Neural progenitor cell (in vitro differentiated cells): ENCODE measurements at places on chromosomes 7 and 10. TPM values are rescaled to one million over a fixed set of nuclear protein-coding genes. Genes with fewer than 3 reads are reported as not detected.

DNA sequence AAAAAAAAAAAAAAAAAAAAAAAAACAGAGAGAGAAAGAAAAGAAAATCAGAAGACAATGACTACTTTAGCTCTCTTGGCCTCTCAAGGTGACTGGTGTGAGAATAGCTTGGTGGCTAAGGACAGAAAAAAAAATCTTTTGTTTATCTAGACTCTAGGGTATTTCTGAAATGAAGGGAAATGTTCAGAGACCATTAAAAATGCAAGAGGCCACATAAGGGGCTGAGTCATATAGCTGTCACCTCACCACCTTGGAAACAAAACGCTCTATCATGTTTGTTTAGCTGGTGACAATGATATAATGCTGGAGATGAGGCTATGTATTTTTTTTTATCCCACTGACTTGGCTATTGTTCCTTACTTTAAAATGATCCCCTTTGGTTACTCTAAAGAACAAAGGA lies 287.0 kb upstream of the CDC14C start:
- no peaks in the 10 kb centered on the region for H3K4me1 ChIP-seq
- no peak overlapping the region for H3K4me3 ChIP-seq
- no peak for DNase-seq
- no peaks in the 10 kb centered on the region for H3K27me3 ChIP-seq
- no peaks in the 10 kb centered on the region for H3K36me3 ChIP-seq
- H3K27ac ChIP-seq: no peak overlapping the region

GRCh38 chr7:32929430-32930143 lies 27.7 kb upstream of the FKBP9 start:
- DNase-seq: no peak
- H3K27me3 ChIP-seq: peaks cover 69% of the 10 kb centered on the region
- no peak overlapping the region for H3K4me3 ChIP-seq
- no peaks in the 10 kb centered on the region for H3K36me3 ChIP-seq
- H3K4me1 ChIP-seq: no peaks in the 10 kb centered on the region

GRCh38 chr10:72323771-72324191 lies 30.9 kb downstream of the DNAJB12 start:
- no peak for DNase-seq
- peaks cover 31% of the 10 kb centered on the region for H3K4me1 ChIP-seq
- H3K27ac ChIP-seq: no peak overlapping the region
- peaks cover 8% of the 10 kb centered on the region for H3K27me3 ChIP-seq
- H3K4me3 ChIP-seq: no peak overlapping the region

DNA sequence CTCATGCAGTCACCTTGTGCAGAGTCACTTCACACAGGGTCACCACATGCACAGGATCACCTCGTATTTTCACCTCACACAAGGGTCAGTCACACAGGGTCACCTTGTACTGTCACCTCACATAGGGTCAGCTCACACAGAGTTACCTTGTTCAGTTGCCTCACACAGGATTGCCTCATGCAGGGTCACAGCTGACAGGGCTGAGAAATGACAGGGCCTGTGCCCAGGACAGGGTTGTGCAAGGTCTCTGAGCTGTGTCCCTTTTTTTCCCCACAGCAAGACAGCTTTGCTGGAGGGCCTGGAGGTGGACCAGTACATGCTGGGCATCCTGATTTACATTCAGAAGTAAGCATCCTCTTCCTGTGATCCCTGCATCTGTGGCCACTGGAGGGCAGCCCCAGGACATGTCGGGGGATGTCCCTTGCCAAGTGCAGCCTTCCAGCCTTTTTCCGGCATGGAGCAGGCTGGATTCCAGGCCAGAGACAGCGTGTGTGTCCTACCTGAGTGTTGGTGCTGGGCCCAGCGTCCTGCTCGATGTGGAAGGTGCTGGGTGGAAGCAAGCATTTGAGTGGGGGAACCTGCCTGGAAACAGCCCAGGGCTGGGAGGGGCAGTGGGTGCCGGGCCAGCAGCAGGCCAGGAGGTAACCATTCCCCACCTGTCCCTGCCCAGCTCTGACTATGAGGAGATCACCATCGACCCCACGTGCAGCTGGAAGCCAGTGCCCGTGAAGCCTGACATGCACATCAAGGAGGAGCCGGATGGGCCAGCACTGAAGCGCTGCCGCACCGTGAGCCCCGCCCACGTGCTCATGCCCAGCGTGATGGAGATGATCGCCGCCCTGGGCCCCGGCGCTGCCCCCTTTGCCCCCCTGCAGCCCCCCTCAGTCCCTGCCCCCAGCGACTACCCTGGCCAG lies 16.3 kb downstream of the ZMIZ2 start:
- peaks cover 21% of the 10 kb centered on the region for H3K4me1 ChIP-seq
- no peak overlapping the region for H3K27ac ChIP-seq
- H3K4me3 ChIP-seq: no peak overlapping the region
- DNase-seq: no peak

DNA sequence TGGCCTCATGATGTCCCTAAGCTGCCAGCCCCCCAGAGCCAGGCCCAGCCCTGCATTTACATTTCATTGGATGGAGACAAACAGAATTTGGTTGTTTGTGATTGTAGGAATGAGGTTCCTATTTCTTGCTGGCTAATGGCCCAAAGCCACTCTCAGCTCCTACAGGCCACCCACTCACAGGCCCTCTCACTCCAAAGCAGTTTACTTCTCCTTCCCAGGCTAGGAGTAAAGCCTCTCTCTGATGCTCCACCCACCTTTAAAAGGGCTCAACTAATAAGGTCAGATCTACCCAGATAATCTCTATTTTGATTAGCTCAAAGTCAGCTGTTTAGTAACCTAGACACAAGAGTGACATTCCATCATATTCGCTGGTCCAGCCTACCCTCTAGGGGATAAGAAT lies 11.2 kb upstream of the CUZD1 start:
- no peak for DNase-seq
- H3K4me3 ChIP-seq: no peak overlapping the region
- no peaks in the 10 kb centered on the region for H3K36me3 ChIP-seq
- H3K4me1 ChIP-seq: no peaks in the 10 kb centered on the region
- no peaks in the 10 kb centered on the region for H3K27me3 ChIP-seq

DNA sequence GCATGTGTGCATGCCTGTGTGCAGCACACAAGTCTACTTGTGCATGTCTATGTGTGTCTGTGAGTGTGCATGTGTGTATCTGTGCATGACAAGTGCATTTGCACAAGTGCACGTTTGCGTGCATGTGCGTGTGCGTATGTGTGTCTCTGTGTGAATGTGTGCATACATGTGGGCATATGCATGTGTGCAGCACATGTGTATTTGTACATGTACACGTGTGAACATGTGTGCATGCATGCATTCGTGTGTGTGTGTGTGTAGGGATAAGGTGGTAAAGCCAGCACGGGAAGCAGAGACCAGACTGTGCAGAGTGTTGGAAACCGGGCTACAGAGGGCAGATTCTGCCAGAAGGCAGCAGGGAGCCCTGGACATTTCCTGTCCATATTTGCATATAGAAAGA lies 35.9 kb upstream of the GNA12 start:
- DNase-seq: no peak
- H3K27me3 ChIP-seq: no peaks in the 10 kb centered on the region
- no peak overlapping the region for H3K4me3 ChIP-seq
- H3K36me3 ChIP-seq: no peaks in the 10 kb centered on the region

DNA sequence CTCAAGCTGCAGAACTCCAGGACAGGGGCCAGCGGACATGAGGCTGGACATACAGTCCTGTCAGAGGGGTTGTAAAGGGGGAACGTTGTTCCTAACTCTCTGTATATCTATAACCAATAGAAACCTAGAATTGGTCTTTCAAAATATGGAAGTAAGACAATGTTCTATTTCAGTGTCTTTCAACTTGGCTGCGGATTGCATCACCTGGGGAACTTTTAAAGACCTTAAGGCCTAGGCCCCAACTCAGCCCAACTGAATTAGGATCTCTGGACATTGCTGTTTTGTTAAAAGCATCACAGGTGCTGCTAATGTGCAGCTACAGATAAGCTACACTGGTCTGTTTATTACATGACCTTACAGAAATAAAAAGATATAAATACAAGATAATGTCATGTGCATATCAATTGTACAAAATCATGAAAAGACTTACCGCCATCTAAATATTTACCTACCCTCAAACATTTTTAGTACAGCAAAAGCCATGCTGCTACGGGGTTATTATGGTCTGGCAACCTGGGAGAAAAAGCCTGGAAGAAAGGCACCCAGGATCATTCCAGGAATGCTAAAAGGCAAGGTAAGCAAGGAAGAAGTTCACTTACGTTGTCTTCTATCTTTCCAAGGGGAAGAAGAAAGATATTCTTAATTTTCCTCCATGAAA lies 169.1 kb downstream of the RAPGEF5 start:
- no peaks in the 10 kb centered on the region for H3K36me3 ChIP-seq
- peaks cover 43% of the 10 kb centered on the region for H3K4me1 ChIP-seq
- H3K4me3 ChIP-seq: no peak overlapping the region

GRCh38 chr7:47574482-47575329 lies 7.2 kb downstream of the TNS3 start:
- H3K4me1 ChIP-seq: peaks cover 4% of the 10 kb centered on the region
- DNase-seq: no peak
- no peak overlapping the region for H3K27ac ChIP-seq
- H3K36me3 ChIP-seq: no peaks in the 10 kb centered on the region

- no peaks in the 10 kb centered on the region for H3K4me1 ChIP-seq
- no peak overlapping the region for H3K27ac ChIP-seq
- no peak for DNase-seq
- H3K27me3 ChIP-seq: peaks cover 26% of the 10 kb centered on the region
Measured at GRCh38 chr7:32360127-32360526, 130.1 kb downstream of the LSM5 start.

DNA sequence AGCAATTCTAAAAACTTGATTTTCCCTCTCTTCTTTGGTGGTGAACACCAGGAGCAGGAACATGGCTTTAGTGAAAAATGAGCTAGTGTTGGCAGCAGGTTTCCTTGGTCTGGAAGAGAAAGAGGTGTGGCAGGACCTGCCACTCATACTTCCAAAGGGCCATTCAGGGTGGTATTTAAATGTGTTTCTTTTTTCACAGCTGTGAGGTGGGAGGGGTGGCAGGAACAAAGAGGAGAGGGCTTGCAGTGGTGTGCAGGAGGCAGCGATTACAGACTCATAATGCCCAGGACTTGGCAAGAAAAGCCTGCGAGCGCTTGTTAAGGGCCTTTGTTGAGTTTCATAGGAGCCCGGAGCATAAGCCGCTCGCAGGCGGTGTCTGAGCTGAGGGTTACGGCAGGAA lies 36.8 kb downstream of the WIPF3 start:
- peak; percentile 89 for DNase-seq
- H3K4me1 ChIP-seq: peaks cover 46% of the 10 kb centered on the region
- H3K27ac ChIP-seq: peak overlapping the region; percentile 47
- peak overlapping the region; percentile 5 for H3K4me3 ChIP-seq
- H3K36me3 ChIP-seq: no peaks in the 10 kb centered on the region

- H3K4me1 ChIP-seq: peaks cover 17% of the 10 kb centered on the region
- H3K27me3 ChIP-seq: no peaks in the 10 kb centered on the region
- no peak overlapping the region for H3K27ac ChIP-seq
- DNase-seq: peak; percentile 30
- no peaks in the 10 kb centered on the region for H3K36me3 ChIP-seq
Measured at GRCh38 chr7:11507929-11508328, 324.1 kb downstream of the THSD7A start.

- no peaks in the 10 kb centered on the region for H3K27me3 ChIP-seq
- peaks cover 7% of the 10 kb centered on the region for H3K4me1 ChIP-seq
- H3K36me3 ChIP-seq: no peaks in the 10 kb centered on the region
- no peak for DNase-seq
- no peak overlapping the region for H3K27ac ChIP-seq
- no peak overlapping the region for H3K4me3 ChIP-seq
Measured at GRCh38 chr10:133187091-133187905, 27.3 kb downstream of the KNDC1 start.

DNA sequence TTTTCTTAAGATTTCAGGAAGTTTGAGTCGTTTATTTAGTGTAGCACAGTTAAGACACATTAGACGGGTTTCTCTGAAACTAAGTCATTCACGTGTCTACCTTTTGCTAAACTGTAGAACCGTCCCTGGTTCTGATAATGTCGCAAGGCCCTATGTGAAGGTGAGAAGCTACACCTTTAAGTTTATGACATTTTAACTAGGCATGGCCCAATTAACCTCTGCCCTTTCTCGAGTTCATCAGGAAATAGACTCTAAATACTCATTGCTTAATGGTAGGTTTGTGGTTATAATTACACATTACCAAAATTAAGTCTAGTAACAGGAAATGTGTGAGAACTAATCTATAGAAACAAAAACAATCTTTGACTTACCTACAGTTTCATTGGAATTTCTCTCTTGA lies 126.6 kb upstream of the FZD8 start:
- no peaks in the 10 kb centered on the region for H3K36me3 ChIP-seq
- H3K27ac ChIP-seq: no peak overlapping the region
- no peak overlapping the region for H3K4me3 ChIP-seq
- H3K4me1 ChIP-seq: peaks cover 4% of the 10 kb centered on the region
- H3K27me3 ChIP-seq: no peaks in the 10 kb centered on the region

DNA sequence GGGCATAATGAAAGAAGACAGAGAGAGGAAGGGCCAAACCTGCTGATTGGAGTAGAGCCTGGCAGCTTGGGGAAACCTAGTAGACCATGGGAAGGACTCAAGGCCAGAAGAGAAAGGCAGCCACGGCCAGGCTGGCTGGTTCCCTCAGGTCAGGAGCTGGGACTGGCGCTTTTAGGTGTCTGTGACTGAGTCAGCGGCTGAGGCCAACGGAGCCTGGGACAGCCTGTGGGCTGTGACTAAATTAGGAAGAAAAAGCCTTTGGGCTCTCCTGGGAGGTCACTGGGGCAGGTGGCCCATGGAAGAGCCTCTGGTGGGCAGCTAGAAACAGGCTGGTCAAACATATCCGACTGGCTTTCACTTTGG lies 108.9 kb upstream of the PDCD4 start:
- no peak for DNase-seq
- H3K4me1 ChIP-seq: peaks cover 18% of the 10 kb centered on the region
- no peaks in the 10 kb centered on the region for H3K36me3 ChIP-seq

- H3K27ac ChIP-seq: no peak overlapping the region
- no peaks in the 10 kb centered on the region for H3K36me3 ChIP-seq
- H3K4me1 ChIP-seq: peaks cover 14% of the 10 kb centered on the region
- H3K4me3 ChIP-seq: no peak overlapping the region
Measured at GRCh38 chr10:133022776-133023100, 65.0 kb upstream of the ADGRA1 start.

GRCh38 chr7:8179486-8179885 lies 82.5 kb downstream of the ICA1 start:
- no peak for DNase-seq
- H3K27me3 ChIP-seq: no peaks in the 10 kb centered on the region
- no peaks in the 10 kb centered on the region for H3K36me3 ChIP-seq
- no peak overlapping the region for H3K4me3 ChIP-seq
- peaks cover 22% of the 10 kb centered on the region for H3K4me1 ChIP-seq

- H3K27me3 ChIP-seq: no peaks in the 10 kb centered on the region
- no peak for DNase-seq
- no peak overlapping the region for H3K27ac ChIP-seq
- H3K4me3 ChIP-seq: no peak overlapping the region
- H3K36me3 ChIP-seq: no peaks in the 10 kb centered on the region
Measured at GRCh38 chr10:43790147-43790546, 141.5 kb upstream of the ZNF32 start.

- H3K27ac ChIP-seq: no peak overlapping the region
- H3K4me3 ChIP-seq: no peak overlapping the region
- H3K27me3 ChIP-seq: no peaks in the 10 kb centered on the region
Measured at GRCh38 chr7:22488643-22489462, 11.1 kb downstream of the STEAP1B start.

Gene ARL3
- total RNA-seq: 20.8 and 29.7 TPM in 2 replicates

Gene C10orf53
- not detected in 2 replicates for total RNA-seq

Gene ABCC2
- total RNA-seq: 0.25 and 0.26 TPM in 2 replicates

Gene KCND2
- total RNA-seq: 2.7 and 2.9 TPM in 2 replicates

Gene PHKG1
- total RNA-seq: not detected in 2 replicates

Gene BMS1
- 26.4 and 34.5 TPM in 2 replicates for total RNA-seq

Gene ABCB8
- 7.9 and 19.9 TPM in 2 replicates for total RNA-seq
